ENCODE measurements at places on chromosomes 5 and 9.

DNA sequence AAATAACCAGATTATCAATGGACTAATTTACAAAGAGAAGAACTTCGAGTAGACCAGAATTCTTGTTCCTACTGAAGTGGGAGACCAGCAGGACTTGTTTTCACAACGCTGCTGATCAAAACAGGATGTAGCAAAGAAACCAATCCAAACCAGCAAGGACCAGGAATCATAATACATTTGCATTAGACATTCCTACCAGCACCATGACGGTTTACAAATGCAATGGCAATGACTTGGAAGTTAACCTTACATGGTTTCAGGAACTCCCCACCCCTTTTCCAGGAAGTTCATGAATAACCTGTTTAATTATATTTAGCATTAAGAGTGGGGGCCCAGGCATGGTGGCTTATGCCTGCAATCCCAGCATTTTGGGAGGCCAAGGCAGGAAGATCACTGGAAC is 100.0 kb downstream of the LPAR1 start:
- DNase-seq: no peak

GRCh38 chr9:35649431-35650340 is 1.0 kb downstream of the SIT1 start:
- DNase-seq: no peak

- no peak for DNase-seq
Observed at GRCh38 chr5:78953092-78953800, 31.9 kb downstream of the ARSB start.

DNA sequence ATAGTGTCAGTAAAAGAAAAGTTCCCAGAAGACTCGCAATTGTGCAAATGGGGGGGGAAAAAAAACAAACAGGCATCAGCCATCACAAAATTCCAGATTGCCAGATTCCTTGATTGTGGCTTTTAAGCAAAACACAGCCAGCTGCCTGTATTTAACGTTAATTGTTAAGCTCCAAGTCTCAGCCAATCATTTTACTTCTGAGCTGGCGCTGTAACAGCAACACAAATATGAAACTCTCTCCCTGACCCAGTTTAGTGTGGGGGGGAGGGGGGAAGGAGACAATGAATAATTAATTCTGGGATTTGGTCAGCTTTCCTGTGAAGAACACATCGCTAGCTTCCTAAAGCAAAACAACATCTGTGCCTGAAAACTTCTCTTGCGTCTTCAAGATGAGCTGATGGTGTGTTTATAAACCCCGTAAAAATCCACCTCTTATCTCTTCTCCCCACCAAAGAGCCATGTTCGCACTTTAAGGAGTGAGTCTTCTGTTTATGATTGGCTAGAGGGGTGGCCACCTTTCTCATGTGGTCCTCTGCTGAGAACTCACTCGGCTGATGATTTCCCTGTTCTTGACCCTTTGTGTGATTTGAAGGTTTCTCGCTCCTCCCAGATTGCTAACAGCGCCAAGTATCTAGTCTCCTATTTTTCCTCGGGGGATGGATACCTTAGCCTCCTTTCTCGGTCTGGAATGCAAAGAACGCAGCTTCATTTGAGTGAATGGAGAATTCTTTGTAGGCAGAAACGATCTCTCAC is 160.2 kb upstream of the DAPK1 start:
- DNase-seq: no peak

DNA sequence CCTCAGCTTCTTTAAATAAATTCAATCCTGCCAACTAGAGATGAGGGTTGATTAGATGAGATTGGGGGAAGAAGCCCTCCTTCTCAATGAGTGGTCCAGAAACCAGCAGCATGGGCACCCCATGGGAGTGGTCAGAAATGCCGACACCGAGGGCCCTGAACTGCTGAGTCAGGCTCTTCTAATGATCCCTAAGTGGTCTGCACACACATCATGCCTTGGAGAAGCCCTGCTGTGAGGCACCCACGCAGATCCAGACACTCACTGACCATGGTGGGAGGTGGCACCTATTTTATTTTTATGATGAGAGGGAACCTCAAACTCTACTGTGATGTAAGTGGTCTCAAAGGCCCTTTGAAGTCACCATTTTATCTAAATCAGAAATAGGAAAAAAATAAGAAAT is 72.3 kb upstream of the BOD1 start:
- DNase-seq: no peak

DNA sequence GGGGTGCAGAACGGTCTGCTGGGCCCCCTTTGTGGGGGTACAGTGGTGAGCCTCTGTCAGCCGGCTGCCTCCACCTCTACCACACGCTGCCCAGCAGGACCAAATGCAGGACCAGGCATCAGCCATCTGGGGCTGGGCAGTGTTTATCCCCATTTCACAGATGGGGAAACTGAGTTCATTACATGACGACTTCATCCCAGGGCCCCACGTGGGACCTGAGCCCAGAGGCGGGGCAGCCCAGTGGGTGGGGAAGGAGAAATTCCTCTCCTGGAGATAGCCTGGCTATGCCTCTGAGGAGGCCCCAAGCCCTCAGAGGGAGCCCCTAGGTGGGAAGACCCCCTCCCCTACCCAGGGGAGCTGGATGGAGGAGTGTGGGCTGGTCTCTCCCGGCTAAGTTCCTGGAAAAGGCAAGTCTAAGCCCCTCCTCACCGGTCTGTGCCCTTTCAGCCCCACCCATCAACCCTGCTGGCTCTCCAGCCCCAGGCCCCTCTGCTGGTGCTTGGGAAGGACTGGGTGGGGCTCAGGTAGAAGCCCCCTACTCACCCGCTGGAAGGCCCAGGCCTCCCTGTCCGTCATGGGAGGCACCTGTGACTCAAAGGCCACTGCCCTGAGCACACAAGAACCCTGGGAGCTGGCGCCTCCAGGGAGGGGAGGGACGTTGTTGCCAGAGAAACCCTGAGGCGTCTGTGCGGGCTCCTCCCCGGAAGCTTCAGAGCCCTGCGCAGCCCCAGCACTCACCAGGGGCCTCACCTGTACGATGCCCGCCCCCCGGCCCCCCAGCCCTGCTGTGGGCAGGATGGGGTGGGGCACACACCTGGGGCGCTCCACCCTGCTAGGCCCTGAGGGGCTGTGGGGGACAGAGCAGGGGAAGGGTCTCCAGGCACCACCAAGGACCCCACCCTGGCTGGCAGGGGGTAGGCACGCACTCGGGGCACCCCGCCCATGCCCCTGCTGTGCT is 7.4 kb upstream of the CCDC187 start:
- no peak for DNase-seq

- no peak for DNase-seq
Observed at GRCh38 chr5:32503261-32503660, 58.7 kb upstream of the ZFR start.

DNA sequence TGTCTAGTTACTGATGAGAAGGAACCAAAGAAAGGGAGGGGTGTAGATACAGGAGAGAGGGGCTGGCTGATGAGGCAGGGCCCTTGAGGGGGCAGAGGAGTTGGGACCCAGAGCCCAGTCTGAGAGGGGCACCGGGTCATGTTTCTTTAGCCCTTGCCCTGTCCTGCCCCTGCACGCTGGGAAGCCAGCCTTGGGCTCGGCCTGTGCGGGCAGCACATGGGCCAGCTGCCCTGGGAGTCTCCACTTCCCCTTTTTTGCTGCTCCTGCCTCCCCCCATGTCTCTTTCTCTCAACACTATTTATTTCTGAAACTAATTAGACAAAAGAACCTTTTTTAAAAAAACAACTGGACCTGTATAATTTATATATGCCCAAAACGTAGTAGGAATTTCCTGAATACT is 20.5 kb downstream of the MVB12B start:
- no peak for DNase-seq

DNA sequence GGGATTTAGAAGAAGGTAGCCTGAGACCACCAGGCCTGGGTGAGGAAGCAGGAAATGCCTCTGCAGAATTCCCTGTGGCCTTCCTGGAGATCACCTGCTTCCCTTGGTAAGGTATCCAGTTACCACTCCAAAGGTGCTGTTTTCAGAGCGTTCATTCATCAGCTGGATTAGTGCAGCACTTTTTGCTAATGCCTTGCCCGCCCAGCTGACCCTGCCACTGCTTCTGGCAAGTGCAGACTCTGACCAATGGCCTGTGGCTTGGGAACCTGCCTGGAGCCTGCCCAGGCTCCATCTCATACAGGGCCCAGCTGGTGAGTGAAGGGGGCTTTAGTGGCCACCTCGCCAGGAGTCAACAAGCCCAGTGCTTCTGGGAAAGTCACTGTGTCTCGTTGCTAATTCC is 48.6 kb downstream of the FOXI1 start:
- no peak for DNase-seq

GRCh38 chr5:100838048-100838473 is 65.0 kb downstream of the ST8SIA4 start:
- no peak for DNase-seq

DNA sequence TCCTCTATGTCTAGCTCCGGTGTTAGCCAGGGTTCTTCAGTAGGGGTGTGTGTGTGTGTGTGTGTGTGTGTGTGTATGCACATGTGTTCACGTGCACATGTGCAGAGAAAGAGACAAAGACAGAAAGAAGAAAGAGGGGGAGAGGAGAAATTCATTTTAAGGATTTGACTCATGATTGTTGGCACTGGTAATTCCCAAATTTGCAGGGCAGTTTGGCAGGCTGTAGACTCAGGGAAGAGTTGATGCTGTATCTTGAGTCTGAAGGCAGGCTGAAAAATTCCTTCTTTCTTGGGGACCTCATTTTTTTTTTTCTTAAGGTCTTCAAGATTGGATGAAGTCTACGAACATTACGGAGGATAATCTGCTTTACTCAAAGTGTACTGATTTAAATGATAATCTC is 335.7 kb downstream of the NSG2 start:
- DNase-seq: no peak

DNA sequence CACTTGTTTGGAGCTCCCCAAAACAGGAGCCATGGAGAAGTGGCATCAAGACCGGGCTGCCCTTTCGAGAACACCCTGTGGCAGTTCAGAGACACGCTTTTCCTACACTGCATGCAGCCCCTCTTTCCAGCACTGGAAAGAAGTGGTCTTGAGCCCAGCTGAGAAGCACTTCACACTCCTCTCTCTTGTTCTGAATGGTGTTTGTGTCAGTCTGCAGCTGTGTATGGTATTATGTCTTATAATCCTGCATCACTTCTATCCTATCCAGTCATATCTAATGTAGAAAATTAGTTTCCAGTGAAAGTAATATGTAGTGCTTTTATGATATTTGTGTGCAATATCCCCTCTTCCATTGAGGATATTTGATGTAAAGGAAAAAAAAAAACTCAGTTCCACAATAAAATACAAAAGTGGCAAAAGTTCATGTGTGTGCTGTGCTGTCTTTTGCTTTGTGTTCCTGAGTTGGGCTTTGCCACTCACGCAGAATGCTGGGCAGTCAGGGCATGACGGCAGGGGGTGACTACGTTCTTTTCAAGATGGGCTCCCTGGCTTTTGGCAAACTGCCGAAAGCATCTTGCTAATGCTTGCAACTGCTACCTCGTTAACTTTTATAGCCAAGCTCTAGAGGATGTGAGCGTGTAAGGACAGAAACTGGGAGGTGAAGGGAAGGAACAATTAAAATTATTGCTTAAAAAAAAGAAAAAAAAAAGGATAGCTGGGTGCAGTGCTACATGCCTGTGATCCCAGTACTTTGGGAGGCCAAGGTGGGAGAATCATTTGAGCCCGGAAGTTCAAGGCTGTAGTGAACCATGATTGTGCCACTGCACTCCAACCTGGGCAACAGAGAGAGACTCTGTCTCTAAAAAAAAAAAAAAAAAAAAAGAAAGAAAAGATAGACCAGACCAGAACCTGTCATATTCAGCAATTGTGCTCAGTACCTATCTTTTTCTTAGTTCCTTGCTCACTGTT is 102.2 kb downstream of the MAP1B start:
- no peak for DNase-seq

- no peak for DNase-seq
Observed at GRCh38 chr5:135177591-135177990, 143.6 kb upstream of the PITX1 start.

DNA sequence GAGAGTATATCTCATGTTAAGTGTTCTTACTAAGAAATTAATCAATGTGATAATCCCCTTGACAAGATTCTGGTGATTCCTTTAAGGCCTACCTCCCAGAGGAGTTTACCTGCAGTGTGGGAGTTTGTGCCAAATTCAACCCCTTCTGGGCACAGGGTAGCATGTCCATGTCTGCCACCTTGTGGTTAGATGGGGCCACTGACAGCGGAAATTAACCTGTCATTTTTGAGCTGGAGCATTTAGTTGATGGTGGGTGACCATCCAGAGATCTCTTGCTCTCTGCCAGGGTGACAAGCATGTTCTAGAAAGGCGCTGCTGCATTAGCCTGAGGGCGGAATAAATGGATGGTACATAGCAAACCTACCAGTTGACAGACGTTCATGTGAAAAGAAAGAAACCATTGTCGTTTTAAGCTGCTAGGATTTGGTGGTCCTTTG is 132.2 kb downstream of the FBXO4 start:
- peak; percentile 30 for DNase-seq

- peak; percentile 41 for DNase-seq
Observed at GRCh38 chr5:110726249-110727024, at the start of gene TMEM232. Gene TMEM232 (minus strand): TSS chr5:110726671. CDS start chr5:110667352, 59,319 bp downstream.

DNA sequence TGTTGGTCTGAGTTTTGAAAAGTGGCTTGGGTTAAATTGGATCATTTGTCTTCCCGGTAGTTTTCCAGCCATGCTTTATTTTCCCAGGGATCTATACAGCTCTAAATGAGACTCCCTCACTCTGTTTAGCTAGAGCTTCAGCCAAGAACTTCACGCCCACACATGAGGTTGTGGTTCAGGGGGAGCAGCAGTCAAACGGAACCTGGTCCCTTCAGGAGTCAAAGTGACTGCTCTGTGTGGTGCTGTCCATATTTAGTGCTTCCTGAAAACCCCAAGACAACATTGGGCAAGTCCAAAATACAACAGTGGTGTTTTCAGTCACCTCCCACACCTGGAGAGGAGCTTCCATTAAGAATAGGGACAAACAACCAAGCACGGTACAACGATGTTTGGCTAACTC is 90.5 kb downstream of the ANKH start:
- no peak for DNase-seq

DNA sequence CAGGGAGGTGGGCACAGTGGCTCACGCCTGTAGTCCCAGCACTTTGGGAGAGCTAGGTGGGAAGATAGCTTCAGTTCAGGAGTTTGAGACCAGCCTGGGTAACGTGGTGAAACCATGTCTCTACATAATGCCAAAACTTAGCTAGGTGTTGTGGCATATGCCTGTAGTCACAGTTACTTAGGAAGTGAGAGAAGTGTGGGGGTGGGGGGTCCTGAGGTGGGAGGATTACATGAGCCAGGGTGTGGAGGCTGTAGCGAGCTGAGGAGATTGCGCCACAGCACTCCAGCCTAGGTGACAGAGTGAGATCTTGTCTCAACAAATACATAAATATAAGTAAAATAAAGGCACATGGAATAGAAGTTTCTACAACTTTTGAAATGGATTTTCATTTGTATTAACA is 23.1 kb downstream of the VCAN start:
- no peak for DNase-seq

DNA sequence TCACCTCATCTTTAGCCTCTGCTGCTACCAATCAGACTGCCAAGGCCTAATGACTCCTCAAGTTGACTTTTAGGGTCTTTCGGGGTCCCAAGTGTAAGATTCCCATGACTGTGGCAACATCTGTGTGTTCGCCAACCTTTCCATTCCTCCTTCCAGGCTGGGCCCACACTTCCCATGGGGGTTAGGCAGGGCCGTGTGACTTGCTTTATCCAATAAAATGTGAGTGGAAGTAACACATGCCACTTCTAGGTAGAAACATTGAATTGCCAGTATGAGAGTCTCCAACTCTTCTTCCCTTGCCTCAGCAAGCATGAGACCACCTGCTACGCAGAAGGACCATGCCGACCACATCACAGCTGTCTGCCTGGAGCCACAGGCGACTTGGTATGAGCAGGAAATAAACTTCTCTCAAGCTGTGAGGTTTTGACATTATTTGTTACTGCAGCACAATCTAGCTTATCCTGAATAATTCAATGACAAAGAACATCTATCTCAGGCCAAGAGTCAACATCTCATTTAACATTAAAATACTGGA is 190.4 kb upstream of the IER5L start:
- DNase-seq: no peak

GRCh38 chr9:97480749-97481148 is 20.7 kb upstream of the TMOD1 start:
- DNase-seq: no peak
